ENCODE measurements at places on chromosomes 1 and 21. TPM values are rescaled to one million over a fixed set of nuclear protein-coding genes. Genes with fewer than 3 reads are reported as not detected.

The TBX15 gene
- 2.1 TPM for total RNA-seq

DNA sequence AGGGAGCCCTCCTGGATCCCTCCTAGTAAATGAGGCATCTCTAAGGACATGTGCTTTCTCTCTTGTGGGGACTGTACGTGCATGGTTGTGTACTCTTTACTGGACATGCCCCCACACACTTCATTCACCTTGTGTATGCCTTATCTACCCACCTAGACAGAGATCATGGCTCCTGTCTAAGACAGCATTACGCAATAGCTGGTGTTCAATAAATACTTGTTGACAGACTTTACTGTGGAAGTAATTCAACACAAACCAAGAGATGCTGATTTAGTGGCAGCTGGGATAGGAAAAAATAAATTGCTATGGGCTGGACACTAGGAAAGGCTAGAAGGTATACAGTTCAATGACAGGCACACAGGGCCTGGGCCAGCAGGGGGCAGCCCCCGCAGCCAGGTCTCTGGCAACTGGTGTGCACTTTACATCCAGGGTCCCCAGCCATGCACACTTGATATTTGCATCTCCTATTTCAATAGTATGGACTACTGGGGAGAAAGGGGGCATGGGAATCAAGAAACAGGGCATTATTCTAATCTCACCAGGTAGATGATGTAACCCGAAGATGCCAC lies 24.2 kb downstream of the TRABD2B start:
- no peak for DNase-seq

- DNase-seq, result no peak
These were observed 235.3 kb upstream of the DMRTA2 start for GRCh38 chr1:50658459-50659076.

DNA sequence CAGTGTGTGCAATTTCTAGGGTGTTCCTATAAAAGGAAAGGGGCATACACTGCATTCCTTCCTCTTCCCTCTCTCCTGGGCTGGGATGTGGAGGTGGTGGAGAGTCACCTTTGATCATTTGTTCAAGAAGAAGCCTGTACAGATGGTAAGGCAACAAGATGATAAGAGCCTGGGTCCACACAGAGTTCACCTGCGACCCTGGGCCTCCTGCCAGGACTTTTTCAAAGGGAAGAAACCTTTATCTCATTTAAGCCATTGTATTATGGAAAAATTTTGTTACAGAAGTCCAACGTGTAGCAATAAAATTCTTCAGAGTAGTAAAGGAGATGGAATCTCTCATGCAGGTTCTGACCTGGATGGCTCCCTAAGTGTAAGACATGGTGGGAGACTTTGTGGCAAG lies 189.1 kb downstream of the MIS18A start:
- DNase-seq, result no peak
